Mesothelial cell of epicardium (in vitro differentiated cells): ENCODE measurements at places on chromosomes 7 and 10.

GRCh38 chr7:105141068-105141467 is 127.1 kb downstream of the KMT2E start:
- no peak overlapping the region for H3K4me3 ChIP-seq
- H3K36me3 ChIP-seq = peaks cover 17% of the 10 kb centered on the region
- H3K27ac ChIP-seq = no peak overlapping the region
- no peaks in the 10 kb centered on the region for H3K27me3 ChIP-seq

- H3K27me3 ChIP-seq = no peaks in the 10 kb centered on the region
- no peak for DNase-seq
- H3K27ac ChIP-seq = peak overlapping the region; percentile 93
- no peaks in the 10 kb centered on the region for H3K36me3 ChIP-seq
Measured at GRCh38 chr7:74272305-74273038, 16.7 kb upstream of the CLIP2 start.

GRCh38 chr7:29606287-29606721 is 42.7 kb downstream of the PRR15 start:
- no peaks in the 10 kb centered on the region for H3K27me3 ChIP-seq
- H3K4me1 ChIP-seq = peaks cover 15% of the 10 kb centered on the region
- H3K27ac ChIP-seq = no peak overlapping the region
- no peak for DNase-seq

DNA sequence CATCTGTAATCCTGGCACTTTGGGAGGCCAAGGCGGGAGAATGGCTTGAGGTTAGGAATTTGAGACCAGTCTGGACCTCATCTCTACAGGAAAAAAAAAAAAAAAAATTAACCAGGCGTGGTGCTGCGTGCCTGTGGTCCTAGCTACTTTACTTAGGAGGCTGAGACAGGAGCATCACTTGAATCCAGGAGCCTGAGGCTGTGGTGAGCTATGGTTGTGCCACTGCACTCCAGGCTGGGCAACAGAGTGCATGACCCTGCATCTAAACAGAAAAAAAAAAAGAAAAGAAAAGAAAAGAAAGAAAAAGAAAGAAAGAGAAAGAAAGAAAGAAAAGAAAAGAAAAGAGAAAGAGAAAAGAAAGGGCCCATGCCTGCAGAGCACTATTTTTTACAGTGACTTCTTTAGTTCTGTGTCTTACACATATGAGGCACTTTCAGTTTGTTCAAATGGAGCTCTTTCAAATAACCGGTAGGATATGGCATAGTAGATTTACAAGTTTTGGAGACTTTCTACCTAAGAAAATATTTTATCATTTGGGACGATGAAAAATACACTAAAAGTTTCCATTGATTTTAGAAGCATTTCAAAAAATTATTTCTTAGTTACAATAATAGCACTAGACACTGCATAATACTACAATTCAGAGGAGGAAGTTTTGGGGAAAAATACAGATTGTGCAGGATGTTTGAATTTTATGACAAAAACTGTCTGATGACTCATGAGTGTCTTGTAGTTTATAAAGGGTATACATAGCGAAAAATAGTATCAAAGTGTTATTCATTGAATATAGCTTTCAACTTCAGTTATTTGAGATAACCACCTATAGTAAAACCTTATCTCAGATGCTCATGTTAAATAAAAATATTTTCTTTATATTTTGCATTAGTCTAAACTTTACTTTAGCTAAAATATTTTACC is 75.9 kb downstream of the MDFIC start:
- H3K27ac ChIP-seq = peak overlapping the region; percentile 68
- no peaks in the 10 kb centered on the region for H3K4me1 ChIP-seq
- DNase-seq = no peak
- no peak overlapping the region for H3K4me3 ChIP-seq
- H3K36me3 ChIP-seq = peaks cover 36% of the 10 kb centered on the region

DNA sequence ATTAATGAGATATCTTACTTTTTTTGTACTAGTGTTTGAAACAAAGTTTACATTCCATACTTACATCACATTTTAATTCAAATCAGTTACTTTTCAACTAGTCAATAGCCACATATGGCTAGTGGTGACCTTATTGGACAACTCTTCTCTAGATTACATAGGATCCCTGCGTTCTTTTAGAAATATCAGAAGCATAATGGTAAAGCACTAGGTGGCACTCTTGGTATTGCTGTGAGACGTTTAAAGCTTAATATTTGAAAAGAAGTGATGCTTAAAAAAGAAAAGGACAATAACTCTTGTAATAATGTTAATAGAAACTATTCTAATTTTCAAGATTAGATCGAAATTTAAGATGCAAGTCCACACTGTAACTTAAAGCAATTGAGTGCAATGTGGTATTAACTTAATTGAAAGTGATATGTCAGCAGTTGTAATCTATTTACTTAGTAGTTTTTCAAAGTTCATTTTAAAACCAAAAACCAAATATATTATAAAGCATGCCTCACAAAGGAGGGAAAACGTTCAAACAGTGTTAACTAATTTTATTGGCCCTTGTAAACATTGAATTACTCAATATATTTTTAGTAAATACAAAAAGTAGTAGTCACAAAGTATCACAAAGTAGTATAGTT is 339.1 kb downstream of the ATRNL1 start:
- DNase-seq = no peak

DNA sequence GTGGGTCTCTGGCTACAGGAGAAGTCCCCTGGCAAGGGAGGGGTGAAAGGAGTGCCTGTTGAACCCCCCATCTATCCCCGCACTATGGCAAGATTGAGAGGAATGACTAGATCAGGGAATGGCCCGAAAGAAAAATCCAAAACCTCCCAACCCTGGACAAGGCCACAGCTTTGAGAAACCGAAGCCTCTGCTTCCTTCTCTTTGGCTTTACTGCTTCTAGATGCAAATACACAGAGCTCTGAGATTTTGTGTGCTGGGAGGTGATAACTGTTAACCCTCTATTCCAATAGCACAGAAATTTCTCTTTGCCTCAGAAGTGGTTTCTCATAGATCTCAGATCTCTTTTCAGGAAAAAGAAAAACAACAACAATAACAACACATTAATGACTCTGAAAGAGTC is 15.0 kb downstream of the CAV1 start:
- H3K4me3 ChIP-seq = no peak overlapping the region
- H3K27ac ChIP-seq = no peak overlapping the region
- peaks cover 3% of the 10 kb centered on the region for H3K36me3 ChIP-seq

DNA sequence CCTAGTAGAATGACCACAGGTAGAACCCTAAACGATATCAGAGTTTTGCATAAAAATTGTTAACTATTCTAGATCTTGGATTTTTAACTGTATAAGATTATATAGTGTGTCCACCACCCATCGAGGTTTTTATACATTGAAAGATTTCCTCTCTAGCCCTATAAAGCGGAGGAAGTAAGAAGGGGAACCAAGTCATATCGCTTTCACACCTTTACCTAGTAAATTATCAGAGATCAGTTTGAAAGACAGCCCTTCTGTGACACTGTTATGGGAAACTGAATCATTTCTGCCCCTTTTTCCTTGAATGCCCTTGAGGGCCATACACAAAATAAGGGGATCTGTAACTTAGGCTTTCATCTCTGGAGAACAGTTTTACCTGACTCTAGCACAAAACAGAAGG is 8.3 kb upstream of the GPR37 start:
- H3K4me3 ChIP-seq = no peak overlapping the region
- no peaks in the 10 kb centered on the region for H3K36me3 ChIP-seq
- H3K4me1 ChIP-seq = peaks cover 1% of the 10 kb centered on the region
- no peak overlapping the region for H3K27ac ChIP-seq

DNA sequence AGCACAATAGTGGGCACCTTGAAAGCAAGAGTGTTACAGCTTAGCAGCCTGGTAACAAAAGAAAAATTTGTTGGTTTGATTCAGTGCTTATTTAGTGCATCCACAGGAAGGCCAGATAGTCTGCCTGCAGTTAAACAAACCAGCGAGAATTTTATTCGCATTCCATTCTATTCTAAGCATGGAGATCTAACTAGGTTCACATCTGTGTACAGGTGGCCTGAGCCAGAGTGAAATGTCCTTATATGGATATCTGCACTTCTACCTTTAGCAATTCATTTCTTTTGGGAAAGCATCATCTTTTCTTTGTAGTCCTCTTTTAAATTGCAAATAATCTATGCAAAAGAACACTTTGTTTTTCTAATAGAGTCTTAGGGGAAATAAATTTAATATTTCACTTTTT is 659.0 kb upstream of the FZD8 start:
- no peaks in the 10 kb centered on the region for H3K36me3 ChIP-seq
- H3K4me1 ChIP-seq = no peaks in the 10 kb centered on the region
- H3K4me3 ChIP-seq = no peak overlapping the region
- no peak for DNase-seq
- no peak overlapping the region for H3K27ac ChIP-seq
- H3K27me3 ChIP-seq = no peaks in the 10 kb centered on the region

DNA sequence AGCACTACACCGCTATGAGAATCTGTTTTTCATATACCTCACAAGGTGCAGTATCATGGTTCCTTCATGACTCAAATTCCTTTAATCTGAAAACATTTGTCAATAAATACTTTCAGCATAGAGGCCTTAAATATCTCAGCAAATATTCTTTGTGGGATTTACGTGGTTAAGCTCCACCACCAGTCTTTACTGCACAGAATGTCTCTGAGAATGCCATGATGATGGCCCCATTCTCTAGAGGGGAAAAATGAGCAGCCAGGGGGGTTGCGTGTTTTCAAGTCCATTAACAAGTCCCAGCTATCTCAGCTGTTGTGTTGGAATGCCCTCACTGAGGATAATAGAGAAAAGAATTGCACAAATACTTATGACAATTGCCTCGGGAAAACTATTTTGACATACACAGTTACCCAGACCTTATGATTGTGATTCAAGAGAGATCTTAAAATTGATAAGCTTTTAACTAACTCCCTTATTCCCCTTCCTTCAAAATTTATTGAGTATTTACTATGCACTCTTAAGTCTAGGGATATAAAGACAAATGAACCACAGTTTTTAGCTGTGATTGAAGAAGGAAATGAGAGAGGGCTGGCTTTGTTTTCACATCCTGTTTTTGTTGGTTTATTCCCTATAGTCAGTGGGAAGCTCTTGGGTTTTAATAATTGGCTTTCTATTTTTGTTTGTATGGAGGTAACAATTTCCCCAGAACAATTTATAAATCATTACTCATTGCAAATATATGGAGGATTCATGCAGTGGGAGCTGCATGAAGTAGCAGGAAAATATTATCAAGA is 176.5 kb upstream of the VWC2 start:
- no peak for DNase-seq
- no peaks in the 10 kb centered on the region for H3K36me3 ChIP-seq
- H3K27me3 ChIP-seq = no peaks in the 10 kb centered on the region
- no peak overlapping the region for H3K27ac ChIP-seq

DNA sequence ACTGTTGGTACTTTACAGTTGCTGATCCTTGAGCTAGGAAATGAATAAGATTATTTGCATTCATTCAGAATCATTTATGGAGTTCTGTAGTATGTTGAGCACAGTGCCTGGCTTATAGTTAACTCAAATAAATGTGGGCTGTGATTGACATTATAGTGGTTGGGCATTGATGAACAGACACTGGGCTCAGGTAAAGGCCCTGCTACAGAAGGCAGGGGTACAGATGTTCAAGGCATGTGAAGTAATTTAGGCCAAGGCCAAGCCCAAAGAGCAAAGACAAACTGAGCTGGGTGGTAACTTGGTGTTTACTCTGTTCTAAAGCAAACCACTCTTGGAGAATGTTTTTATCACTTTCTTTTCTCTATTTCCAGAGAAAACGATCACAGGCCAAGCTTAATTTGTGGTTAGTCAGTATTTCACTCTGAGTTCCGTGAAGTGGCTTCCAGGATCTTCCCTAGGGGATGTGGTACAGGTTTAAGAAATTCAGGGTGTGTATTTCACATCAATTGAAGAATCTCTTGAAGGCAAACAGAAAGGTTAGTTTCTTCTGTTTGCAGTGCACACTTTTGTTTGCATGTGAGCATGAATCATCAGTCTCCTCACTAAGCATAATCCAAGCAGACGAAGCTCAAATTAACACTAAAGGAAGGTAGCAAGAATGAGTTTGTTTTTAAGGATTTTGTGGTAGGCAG is 113.9 kb upstream of the PRR15 start:
- H3K4me1 ChIP-seq = peaks cover 2% of the 10 kb centered on the region
- no peak for DNase-seq
- H3K27me3 ChIP-seq = no peaks in the 10 kb centered on the region
- no peaks in the 10 kb centered on the region for H3K36me3 ChIP-seq
- H3K4me3 ChIP-seq = no peak overlapping the region

GRCh38 chr7:16702441-16702840 is 51.1 kb upstream of the TSPAN13 start:
- no peaks in the 10 kb centered on the region for H3K27me3 ChIP-seq
- no peaks in the 10 kb centered on the region for H3K4me1 ChIP-seq
- H3K4me3 ChIP-seq = no peak overlapping the region
- no peak overlapping the region for H3K27ac ChIP-seq
- no peak for DNase-seq

- DNase-seq = no peak
- peak overlapping the region; percentile 47 for H3K4me3 ChIP-seq
- peak overlapping the region; percentile 98 for H3K27ac ChIP-seq
Measured at GRCh38 chr7:94374721-94375566, 19.8 kb upstream of the COL1A2 start.
